Parietal lobe (tissue), 2 donors: ENCODE measurements at places on chromosomes 12 and 14. TPM values are rescaled to one million over a fixed set of nuclear protein-coding genes. Genes with fewer than 3 reads are reported as not detected.

The APOF gene
- total RNA-seq, result not detected

The DNAH10 gene
- 45.1 TPM for total RNA-seq

The ERP27 gene
- total RNA-seq, result not detected

The PRICKLE1 gene
- total RNA-seq, result 16.3 TPM

The LIN7A gene
- 37.9 TPM for total RNA-seq

The NEUROD4 gene
- 4.4 TPM for total RNA-seq

The COL2A1 gene
- total RNA-seq, result 0.31 TPM

The RDH16 gene
- 3.1 TPM for total RNA-seq

The MEG3 gene
- 389 TPM for total RNA-seq

The TDP1 gene
- total RNA-seq, result 45.1 TPM

The LMO3 gene
- total RNA-seq, result 492 TPM

The AJUBA gene
- total RNA-seq, result 4.7 TPM

The PRB2 gene
- total RNA-seq, result not detected

The CLEC7A gene
- total RNA-seq, result 0.31 TPM

The NPAS3 gene
- 42.9 TPM for total RNA-seq

The SUPT16H gene
- total RNA-seq, result 102 TPM

The B4GALNT3 gene
- total RNA-seq, result 4.7 TPM

The SMCO2 gene
- total RNA-seq, result 2.2 TPM

The LRTM2 gene
- 8.1 TPM for total RNA-seq

The SLC38A4 gene
- 0.63 TPM for total RNA-seq

The COA8 gene
- 31.0 TPM for total RNA-seq

The MYH6 gene
- not detected for total RNA-seq

The REC8 gene
- 33.8 TPM for total RNA-seq

The PTPN11 gene
- 89.2 TPM for total RNA-seq

The TAS2R7 gene
- 0.94 TPM for total RNA-seq

The GARIN6 gene
- total RNA-seq, result not detected

The CEBPE gene
- not detected for total RNA-seq

The TRHDE gene
- total RNA-seq, result 21.3 TPM

The ASIC1 gene
- 37.6 TPM for total RNA-seq

The ANG gene
- 2.2 TPM for total RNA-seq

The CMKLR1 gene
- 1.3 TPM for total RNA-seq

The CCDC92 gene
- 52.6 TPM for total RNA-seq

The PTHLH gene
- total RNA-seq, result not detected

The RNF212B gene
- not detected for total RNA-seq

The ESR2 gene
- 1.9 TPM for total RNA-seq

The RPGRIP1 gene
- total RNA-seq, result 0.94 TPM

The SYT1 gene
- total RNA-seq, result 168 TPM

The LRP6 gene
- 120 TPM for total RNA-seq

The TAS2R42 gene
- total RNA-seq, result not detected

The PRKD1 gene
- 28.2 TPM for total RNA-seq

The SYCP3 gene
- total RNA-seq, result 1.3 TPM

The SLC25A47 gene
- not detected for total RNA-seq

The CDCA3 gene
- 4.1 TPM for total RNA-seq

The A2M gene
- 48.8 TPM for total RNA-seq

The TMPRSS12 gene
- total RNA-seq, result not detected

The IFT43 gene
- 40.4 TPM for total RNA-seq

The C12orf76 gene
- total RNA-seq, result 70.4 TPM

The KLC1 gene
- 534 TPM for total RNA-seq

The LYZ gene
- 2.2 TPM for total RNA-seq

The ADSS1 gene
- total RNA-seq, result 0.94 TPM

The MANSC1 gene
- total RNA-seq, result 3.4 TPM

The GPRC5A gene
- 0.31 TPM for total RNA-seq

The SIX1 gene
- 0.31 TPM for total RNA-seq

The VIPAS39 gene
- total RNA-seq, result 35.1 TPM

The NANOG gene
- total RNA-seq, result under 0.01 TPM
